ENCODE measurements at places on chromosomes 13 and 19. TPM values are rescaled to one million over a fixed set of nuclear protein-coding genes. Genes with fewer than 3 reads are reported as not detected.

DNA sequence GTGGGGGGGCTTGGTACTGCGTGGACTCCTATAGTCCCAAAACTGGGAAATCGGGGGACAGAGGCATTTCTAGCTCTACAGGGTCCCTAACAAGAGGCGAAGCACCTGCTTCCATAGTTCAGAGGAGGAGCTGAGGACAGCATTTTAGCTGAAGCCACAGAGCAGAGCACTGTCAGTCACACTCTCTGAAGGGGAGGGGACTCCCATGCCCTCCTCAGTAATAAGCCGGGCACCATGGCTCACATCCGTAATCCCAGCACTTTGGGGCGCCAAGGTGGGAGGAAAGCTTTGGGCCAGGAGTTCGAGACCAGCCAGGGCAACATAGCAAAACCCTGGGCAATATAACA is 3.8 kb downstream of the NPAS1 start:
- peaks cover 18% of the 10 kb centered on the region for H3K4me1 ChIP-seq
- peaks cover 96% of the 10 kb centered on the region for H3K27me3 ChIP-seq
- no peak overlapping the region for H3K4me3 ChIP-seq
- DNase-seq = no peak
- no peaks in the 10 kb centered on the region for H3K36me3 ChIP-seq

DNA sequence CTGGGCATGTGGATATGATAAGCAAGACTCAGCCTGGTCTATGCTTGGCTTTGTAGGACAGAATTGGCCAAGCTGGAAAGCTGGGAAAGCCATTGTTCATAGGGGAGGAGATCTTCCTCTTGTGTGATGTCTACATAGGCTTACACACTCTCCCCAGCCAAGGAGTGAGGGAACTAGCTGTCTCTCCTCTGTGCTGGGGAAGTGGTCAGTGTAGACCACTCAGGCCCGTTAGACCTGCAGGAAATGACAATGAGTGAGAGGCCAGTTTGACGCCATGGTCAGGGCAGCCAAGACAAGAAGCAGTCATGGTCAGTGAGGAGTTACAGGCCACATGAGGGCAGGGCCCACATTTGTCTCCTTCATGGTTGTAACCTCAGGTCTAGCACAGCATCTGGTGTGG is 159.1 kb upstream of the KL start:
- no peaks in the 10 kb centered on the region for H3K27me3 ChIP-seq
- no peaks in the 10 kb centered on the region for H3K36me3 ChIP-seq
- peaks cover 3% of the 10 kb centered on the region for H3K4me1 ChIP-seq
- DNase-seq = no peak

DNA sequence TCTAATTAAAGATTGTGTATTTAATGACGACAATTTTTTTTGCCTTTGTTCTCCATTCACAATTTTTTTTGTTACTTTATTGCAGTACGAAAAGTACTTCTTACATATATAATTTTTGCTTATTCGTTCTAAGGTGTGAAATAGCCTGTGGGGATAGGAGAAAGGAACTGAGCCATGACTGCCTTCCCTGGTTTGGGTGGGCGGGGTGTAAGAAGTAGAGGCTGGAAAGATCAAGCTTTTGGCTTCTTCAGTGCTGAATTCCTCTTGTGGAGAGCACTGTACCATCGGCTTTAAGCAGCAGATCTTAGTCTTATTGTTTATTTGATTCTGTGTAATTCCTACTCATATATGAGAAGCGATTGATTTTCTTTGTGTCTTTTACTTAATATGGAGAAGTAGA is 115.8 kb downstream of the NBEA start:
- no peak overlapping the region for H3K27ac ChIP-seq
- no peaks in the 10 kb centered on the region for H3K27me3 ChIP-seq
- H3K36me3 ChIP-seq = no peaks in the 10 kb centered on the region
- no peaks in the 10 kb centered on the region for H3K4me1 ChIP-seq
- DNase-seq = no peak

Gene ZGLP1
- 0.64 TPM for total RNA-seq

DNA sequence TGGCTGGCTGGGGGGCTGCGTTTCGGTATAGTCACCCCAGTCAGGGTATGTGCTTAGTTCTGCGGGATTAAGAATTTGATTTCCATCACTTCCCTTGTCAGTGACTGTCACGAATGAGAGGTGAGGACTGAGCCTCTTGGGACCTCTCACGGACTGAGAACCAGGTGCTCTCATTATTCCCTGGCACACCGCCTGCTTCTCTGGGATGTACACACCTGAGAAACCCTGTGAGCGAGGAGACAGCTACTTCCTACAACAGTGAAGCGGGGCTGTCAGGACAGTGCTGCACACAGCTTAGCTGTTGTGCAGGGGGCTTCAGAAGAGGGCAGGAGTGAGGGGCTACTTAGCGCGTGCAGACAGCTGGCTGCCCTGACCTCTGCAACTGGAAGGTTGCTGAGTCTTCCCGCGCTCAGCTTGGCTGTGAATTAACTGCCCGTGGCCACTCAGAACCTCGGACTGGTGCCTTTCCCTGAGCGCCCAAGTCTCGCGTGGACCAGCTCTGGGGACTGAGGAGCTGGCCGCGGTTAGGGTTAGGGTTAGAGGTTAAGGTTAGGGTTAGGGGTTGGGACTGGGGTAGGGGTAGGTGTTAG is 65.3 kb upstream of the MCF2L start:
- no peaks in the 10 kb centered on the region for H3K36me3 ChIP-seq
- DNase-seq = no peak
- no peak overlapping the region for H3K4me3 ChIP-seq
- no peaks in the 10 kb centered on the region for H3K27me3 ChIP-seq

DNA sequence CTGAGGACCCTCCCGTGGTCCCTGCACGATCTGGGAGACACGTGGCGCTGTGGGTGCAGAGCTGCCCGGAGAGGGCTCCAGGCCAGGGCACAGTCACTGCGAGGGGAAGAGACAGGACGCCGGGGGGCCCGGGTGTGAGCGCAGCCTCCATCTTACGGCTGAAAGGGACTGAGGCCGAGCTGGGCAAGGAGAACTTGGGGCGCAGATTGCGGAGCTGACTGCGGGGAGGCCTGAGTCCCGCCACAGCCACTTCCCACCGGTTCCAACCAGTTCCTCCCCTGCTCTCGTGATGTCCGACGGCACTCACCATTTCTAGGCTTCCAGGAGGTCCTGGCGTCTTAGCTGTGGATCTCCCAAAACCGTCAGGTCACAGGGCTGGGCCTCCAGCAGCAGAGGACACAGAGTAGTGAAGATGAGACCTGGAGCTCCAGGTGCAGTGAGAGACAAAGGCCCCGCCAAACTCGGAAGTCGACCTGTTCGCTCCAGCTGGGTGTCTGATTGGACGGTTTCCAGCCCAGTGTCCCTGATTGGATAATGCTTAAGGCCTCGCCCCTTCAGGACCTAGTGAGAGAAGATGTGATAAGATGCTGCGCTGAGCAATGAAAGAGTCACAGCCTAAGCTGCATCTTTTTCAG is 4.8 kb upstream of the ZNF253 start:
- no peaks in the 10 kb centered on the region for H3K36me3 ChIP-seq
- no peak overlapping the region for H3K27ac ChIP-seq
- H3K4me3 ChIP-seq = no peak overlapping the region
- DNase-seq = peak; percentile 15
- no peaks in the 10 kb centered on the region for H3K4me1 ChIP-seq
- peaks cover 9% of the 10 kb centered on the region for H3K27me3 ChIP-seq

- no peaks in the 10 kb centered on the region for H3K27me3 ChIP-seq
- H3K27ac ChIP-seq = no peak overlapping the region
- peaks cover 52% of the 10 kb centered on the region for H3K36me3 ChIP-seq
- no peaks in the 10 kb centered on the region for H3K4me1 ChIP-seq
- DNase-seq = no peak
Measured at GRCh38 chr19:13825489-13826441, 30.5 kb downstream of the ZSWIM4 start.

- DNase-seq = no peak
- H3K27ac ChIP-seq = no peak overlapping the region
- peaks cover 3% of the 10 kb centered on the region for H3K4me1 ChIP-seq
- H3K4me3 ChIP-seq = no peak overlapping the region
- H3K27me3 ChIP-seq = no peaks in the 10 kb centered on the region
Measured at GRCh38 chr13:48258002-48258401, 25.0 kb downstream of the ITM2B start.

Gene PSPN
- total RNA-seq = 0.92 TPM

DNA sequence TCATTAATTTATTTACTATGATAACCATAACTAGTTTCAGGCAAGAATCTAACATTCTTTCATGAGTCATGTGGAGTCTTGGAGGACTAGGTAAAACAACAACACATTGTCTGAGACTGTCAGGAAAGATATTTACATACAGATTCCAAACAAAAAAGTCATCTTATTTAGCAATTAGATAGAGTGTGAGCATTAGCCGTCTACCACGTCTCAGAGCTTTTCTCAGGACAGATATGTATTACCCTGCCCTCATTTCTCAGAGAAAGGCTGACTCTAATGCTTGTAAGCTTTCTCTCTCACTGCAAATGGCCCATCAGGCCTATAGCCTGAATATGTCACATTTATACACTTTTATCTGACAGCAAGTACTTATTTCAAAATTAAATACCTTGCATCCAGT is 312.1 kb upstream of the PCDH20 start:
- no peak for DNase-seq
- H3K36me3 ChIP-seq = no peaks in the 10 kb centered on the region
- no peaks in the 10 kb centered on the region for H3K27me3 ChIP-seq

Measured in heart right ventricle (tissue), 16 donors.